ENCODE measurements at places on chromosomes 5 and 9.

GRCh38 chr5:133668458-133668857 is 56.1 kb upstream of the FSTL4 start:
- no peaks in the 10 kb centered on the region for H3K27me3 ChIP-seq
- DNase-seq: no peak

DNA sequence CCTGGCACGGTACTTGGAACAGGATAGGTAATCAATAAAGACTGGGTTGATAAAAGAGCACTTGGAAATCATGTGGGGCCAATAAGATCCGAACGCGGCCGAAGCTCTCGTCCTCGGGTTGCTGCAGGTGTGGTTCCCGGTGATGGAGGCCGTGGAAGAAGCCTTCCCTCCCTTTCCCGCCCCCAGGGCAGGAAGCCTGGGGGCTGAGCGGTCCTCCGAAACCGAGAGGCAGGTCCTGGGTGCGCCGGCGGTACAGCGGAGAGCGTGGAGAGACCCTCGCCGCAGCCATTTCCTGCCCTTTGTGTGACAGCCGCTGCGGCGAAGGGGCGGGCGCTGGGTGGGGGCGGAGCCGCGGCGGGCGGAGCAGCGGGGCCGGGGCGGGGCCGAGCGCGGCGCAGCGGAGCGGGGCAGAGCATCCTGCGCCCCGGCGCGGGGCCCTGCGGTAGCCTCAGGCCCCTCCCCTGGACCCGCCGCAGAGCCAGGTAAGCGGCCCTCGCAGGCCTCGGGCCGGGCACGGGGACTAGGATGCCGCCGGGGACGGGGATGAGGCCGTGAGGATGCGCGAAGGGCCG is at the start of gene CYFIP2:
TSS of gene CYFIP2 (plus strand) at position 410 of the 572 bp plus-strand sequence. CDS start 19,239 bp downstream, outside the sequence.
- no peaks in the 10 kb centered on the region for H3K36me3 ChIP-seq
- peak within 1 kb of the TSS; percentile 70 for H3K4me3 ChIP-seq
- no peaks in the 10 kb centered on the region for H3K4me1 ChIP-seq
- no peak for DNase-seq

DNA sequence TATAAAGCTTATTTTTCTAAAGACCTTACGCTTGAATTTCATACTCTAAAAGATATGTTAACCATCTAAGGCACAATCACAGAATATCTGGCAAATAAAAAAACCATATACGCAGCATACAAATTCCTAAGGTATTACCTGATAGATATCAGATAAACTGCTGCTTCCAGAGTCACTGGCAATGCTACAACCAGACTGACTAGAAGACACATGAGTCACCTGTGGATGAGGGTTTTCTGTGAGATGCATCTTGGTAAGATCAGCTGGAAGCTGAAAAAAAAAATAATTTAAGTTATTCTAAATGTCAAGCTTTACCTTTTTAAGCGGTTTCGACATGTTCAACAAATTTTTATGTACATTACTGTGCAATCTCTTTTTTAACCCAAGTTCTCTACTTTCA is 113.8 kb downstream of the RAPGEF6 start:
- H3K27ac ChIP-seq: no peak overlapping the region
- no peak overlapping the region for H3K4me3 ChIP-seq
- peaks cover 13% of the 10 kb centered on the region for H3K4me1 ChIP-seq
- H3K27me3 ChIP-seq: no peaks in the 10 kb centered on the region
- no peak for DNase-seq

DNA sequence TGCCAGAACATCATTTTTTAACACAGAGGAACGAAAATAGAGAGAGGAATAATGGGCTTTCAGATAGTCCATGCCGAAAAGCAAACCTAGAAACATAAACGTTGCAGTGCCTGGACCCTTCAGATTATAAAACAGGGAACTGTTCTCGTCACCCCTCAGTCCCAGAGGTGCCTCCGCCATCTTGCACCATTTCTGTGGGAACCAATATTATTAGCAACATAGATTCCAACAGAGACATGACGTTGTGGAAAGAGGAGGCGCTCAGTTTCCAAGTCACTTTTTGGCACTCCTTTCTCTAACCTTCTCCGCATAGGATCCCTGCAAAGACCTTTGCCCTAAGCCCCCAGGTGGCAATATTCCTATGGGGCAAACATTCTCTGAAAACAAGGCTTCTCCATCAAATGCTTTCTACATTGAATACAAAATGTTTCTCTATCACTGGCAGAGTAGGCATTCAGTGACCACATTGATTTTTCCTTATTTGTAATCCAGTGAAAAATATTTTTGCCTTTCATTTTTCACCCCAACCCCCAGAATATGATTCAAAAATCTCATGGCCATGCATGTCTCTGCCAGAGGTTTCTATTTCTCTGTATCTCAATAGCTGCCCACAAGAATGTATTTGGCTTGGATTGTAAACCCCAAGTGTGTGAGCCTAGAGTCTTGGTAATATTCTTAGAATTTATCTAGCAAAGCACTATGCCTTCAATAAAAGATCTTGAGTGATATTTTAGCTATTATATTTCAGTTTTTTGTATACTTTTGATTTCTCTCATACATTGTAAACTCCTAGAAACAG is 500.8 kb upstream of the WWC1 start:
- no peaks in the 10 kb centered on the region for H3K27me3 ChIP-seq
- peak overlapping the region; percentile 73 for H3K27ac ChIP-seq
- H3K4me1 ChIP-seq: peaks cover 19% of the 10 kb centered on the region
- H3K4me3 ChIP-seq: peak overlapping the region; percentile 71

DNA sequence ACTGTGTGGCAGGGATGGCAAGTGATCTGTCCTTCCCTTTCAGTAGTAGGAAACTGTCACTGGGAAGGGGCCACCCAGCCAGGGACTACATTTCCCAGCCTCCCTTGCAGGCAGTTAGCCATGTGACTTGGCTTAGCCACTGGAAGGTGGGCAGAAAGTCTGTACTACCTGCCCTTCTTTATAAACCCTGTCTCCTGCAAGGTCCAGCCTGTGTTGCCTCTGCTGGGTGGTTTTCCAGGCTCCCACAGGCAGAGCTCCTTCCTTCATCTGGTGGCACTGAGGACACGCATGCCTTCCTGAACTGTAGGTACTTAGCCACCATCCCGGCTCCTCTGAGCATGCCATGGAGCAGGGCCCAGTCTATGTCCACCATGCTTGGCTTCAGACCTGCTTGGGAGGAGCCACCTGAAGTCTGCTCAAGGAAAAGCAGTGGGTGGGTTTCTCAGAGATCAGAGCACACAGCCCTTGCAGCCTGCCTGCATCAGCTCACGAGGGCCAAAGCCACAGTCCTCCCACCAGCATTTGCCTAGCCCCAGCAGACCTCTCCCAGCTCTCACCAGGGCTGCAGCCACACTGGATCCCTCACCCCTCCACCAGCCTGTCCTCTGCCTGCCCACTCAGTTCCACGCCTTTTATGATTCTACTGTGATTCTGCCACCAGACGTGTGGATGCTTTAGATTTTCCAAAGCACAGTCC is 16.7 kb upstream of the SLC25A51 start:
- H3K4me1 ChIP-seq: peaks cover 32% of the 10 kb centered on the region
- H3K36me3 ChIP-seq: peaks cover 18% of the 10 kb centered on the region
- DNase-seq: no peak
- H3K27me3 ChIP-seq: no peaks in the 10 kb centered on the region
- H3K27ac ChIP-seq: no peak overlapping the region

- no peaks in the 10 kb centered on the region for H3K36me3 ChIP-seq
- DNase-seq: no peak
- no peaks in the 10 kb centered on the region for H3K27me3 ChIP-seq
- no peak overlapping the region for H3K27ac ChIP-seq
Measured at GRCh38 chr5:15634591-15635288, 134.8 kb downstream of the FBXL7 start.
